ENCODE measurements at places on chromosomes 16 and 17.

GRCh38 chr16:14300705-14301168 lies 229.6 kb downstream of the MRTFB start:
- peak; percentile 23 for DNase-seq

DNA sequence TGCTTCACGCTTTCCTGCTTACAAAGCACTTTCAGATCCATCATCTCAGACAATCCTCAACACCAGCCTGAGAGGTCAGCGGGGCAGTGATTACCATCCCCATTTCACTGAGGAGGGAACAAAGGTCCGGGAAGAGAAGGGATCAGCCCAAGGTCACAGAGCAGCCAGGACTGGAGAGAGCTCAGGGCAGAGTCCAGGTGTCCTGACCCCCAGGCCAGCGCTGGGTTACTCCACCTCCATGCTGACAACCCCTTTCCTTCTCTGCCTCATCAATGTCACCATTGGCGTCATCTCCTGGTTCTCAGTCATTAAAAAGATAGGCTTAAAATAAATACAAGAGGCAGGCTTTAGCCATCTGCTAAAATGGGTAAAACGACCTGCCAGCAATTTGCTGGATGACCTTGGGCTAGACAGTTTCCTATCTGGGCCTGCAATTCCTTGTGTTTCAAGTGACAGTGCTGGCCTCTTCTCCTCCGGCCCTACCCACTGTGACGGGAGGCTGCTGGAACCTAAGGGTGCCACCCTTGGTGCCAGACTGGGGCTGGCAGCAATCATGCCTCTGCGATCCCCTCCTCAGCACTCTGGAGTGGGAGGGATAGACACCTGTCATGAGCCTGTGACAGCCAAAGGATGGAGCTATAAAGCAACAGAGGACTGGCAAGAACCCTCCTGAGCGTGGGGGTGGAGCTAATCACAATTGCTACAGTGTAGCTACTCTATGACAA lies 79.5 kb upstream of the CCL1 start:
- DNase-seq: no peak

- peak; percentile 40 for DNase-seq
Measured at GRCh38 chr17:56593646-56594319, at the start of gene NOG. Gene NOG, plus strand, starts transcription at chr17:56593699. Its CDS starts 525 bp downstream, at chr17:56594224.

GRCh38 chr16:75289189-75289588 lies 37.8 kb upstream of the BCAR1 start:
- DNase-seq: no peak

DNA sequence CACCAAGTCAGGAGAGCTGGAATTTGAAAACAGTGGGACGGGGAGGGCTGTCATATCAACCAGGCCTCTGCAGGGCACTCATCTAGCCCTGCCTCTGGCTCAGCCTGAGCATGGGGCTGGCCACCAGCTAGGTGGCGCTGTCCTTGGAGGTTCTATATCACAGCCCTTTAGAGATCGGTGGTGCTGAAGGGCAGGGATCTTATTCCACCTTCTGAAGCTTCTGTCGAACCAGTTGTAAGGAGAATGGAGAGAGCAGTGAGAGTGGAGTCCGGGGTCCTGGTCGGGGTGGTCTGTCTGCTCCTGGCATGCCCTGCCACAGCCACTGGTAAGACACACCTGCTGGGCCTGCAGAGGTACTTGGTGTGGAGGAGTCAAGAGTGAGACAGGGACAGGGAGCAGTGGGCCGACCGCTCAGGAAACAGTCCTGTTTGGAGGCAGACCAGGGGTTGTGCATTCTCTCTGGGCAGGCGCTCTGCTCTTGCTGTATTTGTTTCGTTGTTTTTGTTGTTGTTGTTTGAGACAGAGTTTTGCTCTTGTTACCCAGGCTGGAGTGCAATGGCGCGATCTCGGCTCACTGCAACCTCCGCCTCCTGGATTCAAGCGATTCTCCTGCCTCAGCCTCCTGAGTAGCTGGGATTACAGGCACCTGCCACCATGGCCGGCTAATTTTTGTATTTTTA lies at the start of gene CES3:
CES3 (plus strand) TSS at position 202 of the 680 bp plus-strand sequence; CDS start at position 244, 42 bp downstream.
- peak; percentile 60 for DNase-seq

- no peak for DNase-seq
Measured at GRCh38 chr16:85137323-85138072, 25.2 kb upstream of the CIBAR2 start.

DNA sequence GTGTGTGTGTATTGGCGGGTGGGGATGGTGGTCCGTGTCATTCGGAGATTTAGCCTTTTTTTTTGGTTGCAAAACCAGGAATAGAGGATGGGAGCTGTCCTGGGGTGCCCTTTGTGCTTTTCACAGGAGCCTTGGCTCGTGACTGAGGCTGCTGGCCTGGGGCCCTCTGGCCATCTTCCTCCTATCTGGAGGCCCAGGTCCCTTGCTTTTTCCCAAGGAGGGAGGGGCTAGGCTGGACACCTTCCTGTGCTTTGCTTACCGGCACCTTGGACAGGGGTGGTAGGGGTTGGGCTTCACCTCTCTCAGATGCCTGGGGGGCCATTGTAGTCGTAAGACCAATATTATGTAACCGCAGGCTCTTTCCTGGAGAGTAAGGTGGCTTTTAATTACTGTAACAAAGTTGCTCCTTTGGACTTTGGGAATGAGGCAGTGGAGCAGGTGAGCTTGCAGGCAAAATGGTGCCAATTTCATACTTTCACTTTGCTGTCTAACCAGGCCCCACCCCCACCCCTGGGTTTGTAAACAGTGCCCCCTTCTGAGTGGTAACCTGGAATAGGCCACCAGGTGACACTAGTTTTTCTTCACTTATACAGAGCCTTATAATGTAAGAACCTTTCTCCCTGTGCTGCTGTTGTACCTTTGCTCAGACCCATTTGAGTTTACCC lies 1.2 kb downstream of the DYNLL2 start:
- peak; percentile 50 for DNase-seq

DNA sequence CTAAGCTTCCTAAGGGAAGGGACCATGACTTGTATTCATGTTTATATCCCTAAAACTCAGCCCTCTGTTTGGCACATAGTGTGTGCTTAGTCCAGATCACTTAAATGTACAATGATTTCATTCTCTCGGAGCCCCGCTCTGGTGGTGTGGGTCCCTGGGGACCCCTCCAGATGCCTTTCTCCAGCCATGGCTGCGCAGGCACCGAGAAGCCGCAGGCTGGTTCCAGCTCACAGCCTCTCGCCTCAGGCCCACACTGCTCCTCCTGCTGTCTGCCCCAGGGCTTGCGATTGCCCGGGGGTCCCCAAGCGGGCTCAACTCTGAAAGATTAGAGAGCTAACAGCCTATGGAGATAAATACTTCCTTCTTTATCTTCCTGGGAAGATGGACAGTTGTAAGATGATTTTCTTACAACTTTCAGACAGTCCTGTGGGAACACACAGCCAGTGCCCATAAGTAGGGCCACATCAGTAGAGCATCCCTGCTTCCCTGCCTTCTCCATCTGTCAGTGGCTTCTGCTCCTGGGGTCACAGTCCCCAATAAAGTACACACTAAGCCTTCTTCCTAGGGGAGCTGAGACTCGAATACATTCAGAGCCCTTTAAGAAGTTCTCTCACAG lies 66.2 kb downstream of the CENPV start:
- no peak for DNase-seq

GRCh38 chr16:85400305-85401205 lies 212.6 kb upstream of the GSE1 start:
- DNase-seq: no peak

DNA sequence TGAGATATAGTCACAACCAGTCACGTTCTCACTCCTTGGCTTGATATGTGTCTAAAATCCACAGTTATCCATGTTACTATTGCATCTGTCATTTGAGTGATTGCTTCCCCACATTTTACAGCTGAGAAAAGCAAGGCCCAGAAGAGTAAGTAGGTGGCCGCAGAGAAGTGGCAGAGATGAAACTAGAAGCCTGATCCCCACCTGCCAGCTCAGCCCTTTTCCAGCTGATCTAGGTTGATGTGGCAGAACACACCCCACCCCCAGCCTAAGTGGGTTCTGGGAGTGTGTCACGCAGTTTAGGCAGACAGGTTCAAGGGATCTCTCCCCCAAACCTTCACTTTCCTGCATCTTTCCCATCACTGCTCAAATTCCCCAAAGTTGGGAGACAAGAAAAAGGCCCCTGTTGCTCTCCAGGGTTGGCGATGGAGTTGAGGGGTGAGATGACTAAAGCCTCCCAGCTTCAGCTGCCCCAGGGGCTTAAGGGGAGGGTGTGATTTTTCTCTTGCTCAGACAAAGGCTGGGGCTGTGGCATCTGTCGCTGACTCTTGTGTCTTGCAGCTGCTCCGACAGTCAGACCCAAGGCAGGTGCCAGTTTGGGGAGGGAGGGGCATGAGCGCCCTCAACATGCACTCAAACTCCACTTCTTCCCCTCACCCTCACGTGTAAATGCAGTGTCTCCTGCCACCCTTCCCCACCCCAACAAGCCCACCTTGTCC lies 48.9 kb upstream of the LHX1 start:
- DNase-seq: no peak

GRCh38 chr17:14730821-14731220 lies 429.9 kb downstream of the HS3ST3B1 start:
- DNase-seq: no peak

GRCh38 chr16:87960296-87960695 lies 9.1 kb downstream of the BANP start:
- no peak for DNase-seq

Data from activated CD4-positive, alpha-beta T cell treated with anti-CD3 and anti-CD28 coated beads, Interleukin-2, amount 50 U/mL, for 1 hour (primary cell).